ENCODE measurements at places on chromosomes 2 and 18. TPM values are rescaled to one million over a fixed set of nuclear protein-coding genes. Genes with fewer than 3 reads are reported as not detected.

IFT172 gene
- 86.5 TPM for total RNA-seq

HOXD10 gene
- not detected for total RNA-seq

TUBB8B gene
- not detected for total RNA-seq

XIRP2 gene
- total RNA-seq, result not detected

TSPYL6 gene
- total RNA-seq, result not detected

MAL gene
- 1.2 TPM for total RNA-seq

LYG1 gene
- total RNA-seq, result 3.8 TPM

ANKRD62 gene
- total RNA-seq, result not detected

UGT1A3 gene
- total RNA-seq, result 21.7 TPM

MYL12B gene
- total RNA-seq, result 511 TPM

ANKRD39 gene
- total RNA-seq, result 17.3 TPM

MAP2 gene
- 0.70 TPM for total RNA-seq

DYNAP gene
- total RNA-seq, result not detected

MOGAT1 gene
- not detected for total RNA-seq

CAPN14 gene
- not detected for total RNA-seq

VAMP8 gene
- total RNA-seq, result 137 TPM

UGT1A4 gene
- 7.5 TPM for total RNA-seq

ANKRD30BL gene
- total RNA-seq, result not detected

MRPS5 gene
- total RNA-seq, result 67.3 TPM

ACYP2 gene
- total RNA-seq, result 14.0 TPM

MC5R gene
- not detected for total RNA-seq

HTRA2 gene
- total RNA-seq, result 23.1 TPM

HDLBP gene
- total RNA-seq, result 361 TPM

SP9 gene
- not detected for total RNA-seq

PAIP2B gene
- 2.1 TPM for total RNA-seq

GCC2 gene
- 164 TPM for total RNA-seq

VIL1 gene
- total RNA-seq, result 704 TPM

NR4A2 gene
- total RNA-seq, result 1.9 TPM

DLX2 gene
- not detected for total RNA-seq

MRPL19 gene
- total RNA-seq, result 22.2 TPM

KIF5C gene
- total RNA-seq, result 2.2 TPM

ARHGAP28 gene
- total RNA-seq, result 5.4 TPM

SLC16A14 gene
- 3.3 TPM for total RNA-seq

ADCY3 gene
- total RNA-seq, result 72.5 TPM

GPBAR1 gene
- total RNA-seq, result 3.3 TPM

KCNG3 gene
- 0.27 TPM for total RNA-seq

CPLX4 gene
- total RNA-seq, result not detected

CHRND gene
- not detected for total RNA-seq

TMX3 gene
- total RNA-seq, result 88.3 TPM

SRD5A2 gene
- total RNA-seq, result not detected

FOXI3 gene
- not detected for total RNA-seq

CDH2 gene
- not detected for total RNA-seq

MC4R gene
- not detected for total RNA-seq
